Kidney (tissue), 22 donors: ENCODE measurements at places on chromosomes 4 and X. TPM values are rescaled to one million over a fixed set of nuclear protein-coding genes. Genes with fewer than 3 reads are reported as not detected.

DNA sequence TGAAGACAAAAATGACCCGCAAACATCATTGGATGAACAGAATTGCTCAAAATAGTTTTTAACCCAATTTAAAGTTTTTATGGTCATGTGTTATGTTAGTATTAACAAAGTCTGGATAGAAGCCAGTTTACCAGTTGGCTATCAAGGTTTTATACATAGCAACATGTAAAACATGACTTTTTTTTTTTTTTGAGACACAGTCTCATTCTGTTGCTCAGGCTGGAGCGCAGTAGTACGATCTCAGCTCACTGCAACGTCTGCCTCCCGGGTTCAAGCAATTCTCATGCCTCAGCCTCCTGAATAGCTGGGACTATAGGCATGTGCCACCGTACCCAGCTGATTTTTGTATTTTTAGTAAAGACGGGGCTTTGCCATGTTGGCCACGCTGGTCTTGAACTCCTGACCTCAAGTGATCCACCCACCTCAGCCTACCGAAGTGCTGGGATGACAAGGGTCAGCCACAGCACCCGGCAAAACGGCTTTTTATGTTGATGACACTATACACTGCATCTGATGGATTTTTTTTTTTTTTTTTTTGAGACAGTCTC lies 3.4 kb downstream of the SAT1 start:
- H3K36me3 ChIP-seq = peaks cover 2% of the 10 kb centered on the region
- no peak for DNase-seq
- H3K4me1 ChIP-seq = peaks cover 5% of the 10 kb centered on the region
- H3K4me3 ChIP-seq = peak overlapping the region; percentile 94
- no peak overlapping the region for H3K27ac ChIP-seq

DNA sequence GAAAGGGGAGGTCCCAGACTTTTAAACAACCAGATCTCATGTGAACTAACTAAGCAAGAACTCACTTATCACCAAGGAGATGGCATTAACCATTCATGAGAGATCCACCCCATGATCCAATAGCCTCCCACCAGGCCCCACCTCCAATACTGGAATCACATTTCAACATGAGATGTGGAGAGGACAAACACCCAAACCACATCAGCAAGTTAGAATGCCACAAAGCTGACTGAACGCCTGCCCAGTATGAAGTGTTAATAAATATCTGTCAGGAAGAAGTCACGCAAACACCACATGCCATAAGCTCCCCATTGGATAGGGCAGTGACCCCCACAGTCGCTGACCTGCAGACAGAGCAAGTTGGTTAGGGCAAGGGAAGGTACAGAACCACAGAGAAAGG lies 14.3 kb downstream of the SLC10A6 start:
- H3K27me3 ChIP-seq = no peaks in the 10 kb centered on the region
- no peak overlapping the region for H3K4me3 ChIP-seq
- no peak for DNase-seq
- no peaks in the 10 kb centered on the region for H3K4me1 ChIP-seq
- H3K36me3 ChIP-seq = no peaks in the 10 kb centered on the region
- H3K27ac ChIP-seq = no peak overlapping the region

DNA sequence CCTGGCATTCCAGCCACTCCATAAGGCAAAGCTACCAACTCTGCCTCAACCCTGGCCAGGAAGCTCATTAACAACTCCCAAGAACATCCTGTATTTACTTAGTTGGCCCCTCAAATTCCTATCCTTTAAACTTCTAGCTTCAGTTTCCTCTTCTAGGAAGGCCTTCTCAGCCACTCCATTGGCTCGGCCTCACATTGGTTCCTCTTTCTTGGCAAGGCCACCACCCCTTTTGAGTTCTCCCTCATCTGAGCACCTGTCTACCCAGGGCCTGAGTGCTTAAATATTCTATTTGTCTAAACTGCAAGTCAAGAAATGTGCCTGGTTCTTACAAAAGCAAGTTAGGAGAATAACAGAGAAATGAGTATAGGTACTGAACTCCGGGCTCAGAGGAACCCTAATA lies 10.0 kb downstream of the SMC1A start:
- H3K4me3 ChIP-seq = no peak overlapping the region
- no peaks in the 10 kb centered on the region for H3K4me1 ChIP-seq
- no peak overlapping the region for H3K27ac ChIP-seq
- DNase-seq = no peak
- peaks cover 4% of the 10 kb centered on the region for H3K36me3 ChIP-seq

GRCh38 chrX:71178908-71179307 lies 34.3 kb downstream of the NLGN3 start:
- no peaks in the 10 kb centered on the region for H3K27me3 ChIP-seq
- H3K4me3 ChIP-seq = no peak overlapping the region
- DNase-seq = peak; percentile 84
- H3K4me1 ChIP-seq = peaks cover 4% of the 10 kb centered on the region

Gene YIPF7
- polyA plus RNA-seq = not detected
